Foreskin melanocyte (primary cell): ENCODE measurements at places on chromosomes 2 and 18.

- no peak for DNase-seq
These were observed 586 bp downstream of the FNDC4 start for GRCh38 chr2:27494284-27494943.

GRCh38 chr2:31813016-31813415 is 197.8 kb downstream of the MEMO1 start:
- DNase-seq, result no peak

- no peak for DNase-seq
These were observed 223.4 kb upstream of the SMAD2 start for GRCh38 chr18:48153613-48154481.

DNA sequence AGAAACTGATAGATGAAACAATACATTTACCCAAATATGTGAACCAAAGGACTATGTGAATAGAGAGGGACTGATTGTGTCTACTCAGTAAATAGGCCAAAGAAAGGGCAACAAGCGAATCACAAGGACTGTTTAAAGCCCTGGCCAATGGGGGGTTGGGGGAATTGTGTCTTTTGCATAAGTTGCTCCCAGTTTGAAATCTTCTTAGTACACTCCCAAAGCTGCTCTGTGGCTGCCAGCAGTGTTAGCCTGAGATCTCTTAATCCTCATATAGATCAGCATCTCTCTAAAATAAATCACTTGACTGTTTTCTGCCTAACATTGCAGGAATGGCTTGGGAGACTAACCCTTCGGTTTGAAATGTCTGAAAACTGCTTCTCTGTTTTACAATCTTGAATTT is 236.4 kb downstream of the PLCL1 start:
- DNase-seq, result no peak

DNA sequence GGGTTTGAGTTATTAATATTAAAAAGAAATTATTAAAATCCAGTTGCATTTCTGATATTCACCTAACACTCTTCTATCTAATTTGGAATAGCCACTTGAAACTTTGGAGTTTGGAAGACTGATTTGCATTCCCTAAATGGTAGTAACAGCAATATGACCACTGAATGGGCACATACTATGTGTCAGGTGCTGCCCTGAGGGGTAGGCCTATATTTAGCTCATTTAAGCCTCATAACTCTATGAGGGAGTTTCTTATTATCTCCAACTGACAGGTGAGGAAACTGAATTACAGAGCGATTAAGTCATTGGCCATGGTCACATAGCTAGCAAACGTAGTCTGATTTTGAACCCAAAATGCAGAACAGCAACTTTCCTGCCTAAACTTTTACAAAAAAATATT is 77.3 kb downstream of the VWA3B start:
- no peak for DNase-seq

DNA sequence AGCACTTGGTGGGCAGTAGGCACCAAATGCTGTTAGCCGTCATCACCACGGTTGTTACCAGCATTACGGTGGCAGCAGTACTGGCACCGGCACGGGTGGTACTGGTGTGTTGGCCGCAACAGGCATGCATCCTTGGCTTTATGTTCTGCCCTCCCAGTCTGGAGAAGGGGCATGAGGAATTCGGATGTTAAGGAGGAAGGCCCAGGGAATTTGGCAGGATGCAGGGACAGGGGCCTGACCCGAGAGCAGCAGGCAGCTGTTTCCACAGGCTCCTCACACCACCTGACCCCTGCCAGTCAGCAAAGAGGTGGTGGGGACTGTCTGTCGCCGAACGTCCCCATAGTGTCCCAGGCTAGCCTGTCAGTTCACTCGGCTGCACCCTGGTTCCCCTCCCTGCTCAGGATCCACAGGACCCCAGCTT is 79.0 kb downstream of the EDAR start:
- no peak for DNase-seq

GRCh38 chr2:140457483-140457882 is 1673.3 kb downstream of the LRP1B start:
- no peak for DNase-seq

- DNase-seq, result no peak
These were observed 277.0 kb upstream of the HNRNPA3 start for GRCh38 chr2:176935543-176936102.

DNA sequence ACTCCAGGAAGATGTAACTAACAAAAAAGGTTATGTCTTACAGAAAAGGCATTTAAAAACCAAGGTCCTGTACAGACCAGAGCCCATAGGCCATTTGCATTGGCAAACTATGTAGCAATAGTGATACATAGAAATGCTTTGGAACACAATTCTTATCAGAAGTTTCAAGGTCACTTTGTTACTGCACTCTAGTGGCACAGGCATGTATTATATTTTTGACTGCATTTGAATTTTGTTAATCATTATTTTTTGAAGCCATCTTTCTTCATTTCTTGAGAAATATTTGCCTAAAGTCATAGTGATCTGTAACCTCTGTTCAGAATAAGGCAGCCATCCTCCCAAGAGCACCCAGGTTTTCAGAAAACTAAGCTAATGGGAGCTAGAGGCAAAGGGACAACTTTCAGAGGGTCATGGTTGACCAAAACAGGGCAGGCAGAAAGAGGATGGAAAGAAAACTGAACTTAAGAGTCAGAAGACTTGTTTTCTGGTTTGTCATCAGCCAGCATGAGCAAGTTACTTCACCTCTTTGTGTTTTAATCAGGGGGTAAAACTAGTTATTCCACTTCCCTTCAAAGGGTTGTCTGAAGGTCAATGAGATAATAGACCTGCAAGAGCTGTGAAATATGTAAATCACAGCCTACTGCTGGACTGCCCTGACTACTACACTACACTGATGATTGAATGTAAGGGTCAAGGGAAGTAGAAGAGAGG is 41.5 kb downstream of the SLC38A11 start:
- DNase-seq, result no peak

GRCh38 chr2:73970850-73971471 is 13.7 kb upstream of the TET3 start:
- DNase-seq, result no peak

DNA sequence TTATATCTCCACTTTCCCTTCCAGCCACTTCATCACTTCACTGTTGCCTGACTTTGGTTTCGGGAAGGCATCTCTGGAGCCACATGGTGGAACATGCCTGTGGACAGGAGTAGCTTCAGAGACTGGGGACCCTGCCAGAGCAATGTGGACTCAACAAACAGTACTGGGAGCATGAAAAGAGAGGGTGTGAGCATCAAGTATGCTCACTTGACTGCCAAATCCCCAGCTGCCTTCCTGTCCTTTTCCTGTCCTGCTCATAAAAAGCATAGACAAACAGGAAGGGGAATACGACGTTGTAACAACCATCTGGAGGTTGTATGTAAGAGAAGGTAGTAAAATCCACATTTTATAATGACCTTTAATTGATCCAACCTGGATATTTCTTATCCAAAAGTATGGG is 61.3 kb upstream of the CSRNP3 start:
- DNase-seq, result no peak

GRCh38 chr2:101157272-101157671 is 6.1 kb upstream of the TBC1D8 start:
- DNase-seq, result no peak

DNA sequence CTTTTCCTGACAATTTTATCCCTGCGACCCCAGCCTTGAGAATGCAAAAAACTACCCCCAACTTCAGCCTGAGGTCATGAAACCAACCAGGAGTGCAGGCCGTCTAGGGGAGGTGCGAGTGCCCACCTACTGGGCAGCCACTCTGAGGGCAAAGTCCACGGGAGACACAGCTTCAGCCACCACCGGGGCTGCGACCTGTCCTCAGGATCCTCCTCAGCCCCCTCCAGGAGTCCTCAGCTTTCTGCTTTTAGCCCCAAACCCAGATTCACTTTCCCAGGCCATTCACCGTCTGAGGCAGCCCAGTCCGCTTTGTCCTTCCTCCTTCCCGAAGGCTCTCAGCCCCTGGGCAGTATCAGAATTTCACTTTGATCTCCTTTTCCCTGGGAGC is 210.2 kb upstream of the TNP1 start:
- DNase-seq, result no peak

GRCh38 chr2:232659359-232659758 is 26.0 kb downstream of the EFHD1 start:
- no peak for DNase-seq

- DNase-seq, result no peak
These were observed 16.3 kb downstream of the DPYSL5 start for GRCh38 chr2:26864226-26864625.

DNA sequence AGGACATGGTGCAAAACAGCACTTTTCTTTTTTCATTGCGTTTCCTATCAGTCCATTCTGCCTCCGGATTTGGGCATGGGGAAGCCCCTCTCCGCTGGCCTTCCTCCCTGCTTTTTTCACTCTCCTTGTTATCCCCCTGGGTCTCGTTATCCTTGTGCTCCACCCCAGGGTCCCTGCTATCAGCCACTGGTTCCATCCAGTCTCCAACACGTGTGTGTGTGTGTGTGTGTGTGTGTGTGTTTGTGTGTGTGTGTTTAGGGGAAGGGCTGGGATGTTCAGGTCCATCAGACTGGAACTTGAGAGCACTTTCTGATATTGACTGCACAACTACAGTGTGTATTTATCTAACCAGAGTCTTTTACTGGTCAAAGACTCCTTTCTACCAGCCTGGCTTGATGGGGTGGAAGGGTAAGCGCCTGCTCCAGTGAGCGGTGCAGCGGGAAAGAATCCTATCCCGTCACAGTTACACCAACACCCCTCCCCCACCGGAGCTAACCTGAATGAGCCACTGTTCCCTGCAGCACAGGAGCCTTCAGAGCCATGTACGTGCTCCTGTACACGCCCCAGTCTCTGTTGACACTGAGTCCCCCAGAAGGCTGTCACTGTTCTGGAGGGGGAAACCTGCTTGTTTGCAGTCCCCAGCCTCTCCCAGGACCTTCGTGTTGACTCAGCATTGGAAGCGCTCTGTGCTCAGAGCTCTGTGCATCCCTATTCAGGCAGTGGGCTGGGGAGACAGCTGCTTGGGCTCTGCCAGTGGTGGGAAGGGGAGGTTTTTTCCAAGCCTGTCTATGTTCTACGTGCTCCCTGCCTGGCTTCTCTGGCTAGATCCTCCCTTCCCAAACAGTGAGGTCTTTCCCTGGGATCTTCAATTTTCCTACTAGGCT is 4.6 kb downstream of the INHA start:
- DNase-seq, result no peak

- DNase-seq, result no peak
These were observed 13.8 kb downstream of the MROH2A start for GRCh38 chr2:233791883-233792329.

- DNase-seq, result no peak
These were observed 5.2 kb upstream of the RSAD2 start for GRCh38 chr2:6872394-6872793.

- no peak for DNase-seq
These were observed 10.4 kb downstream of the MEIS1 start for GRCh38 chr2:66445076-66445924.

- no peak for DNase-seq
These were observed 101.2 kb downstream of the PTPN4 start for GRCh38 chr2:119860924-119861323.

DNA sequence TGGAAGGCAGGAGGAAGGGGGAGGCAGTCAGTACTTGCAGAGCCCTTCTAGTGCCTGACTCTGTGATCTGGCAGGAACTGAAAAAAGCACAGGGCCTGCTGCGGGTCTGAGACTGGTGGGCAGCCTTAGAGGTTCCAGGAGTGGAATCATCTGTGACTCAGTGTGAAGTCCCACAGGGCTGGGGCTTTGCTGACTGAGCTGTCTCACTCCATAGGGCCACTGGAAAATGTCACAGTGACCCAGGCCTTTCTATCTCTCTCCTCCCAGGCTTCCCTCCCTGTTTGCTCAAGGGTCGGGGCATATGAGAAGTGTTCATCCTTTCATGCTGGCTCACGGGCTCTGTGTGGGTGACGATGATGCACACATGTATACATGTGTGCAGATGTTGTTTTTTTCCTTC is 47.1 kb upstream of the ZFP36L2 start:
- DNase-seq, result no peak

- no peak for DNase-seq
These were observed 7.0 kb downstream of the TAF4B start for GRCh38 chr18:26233208-26233607.

DNA sequence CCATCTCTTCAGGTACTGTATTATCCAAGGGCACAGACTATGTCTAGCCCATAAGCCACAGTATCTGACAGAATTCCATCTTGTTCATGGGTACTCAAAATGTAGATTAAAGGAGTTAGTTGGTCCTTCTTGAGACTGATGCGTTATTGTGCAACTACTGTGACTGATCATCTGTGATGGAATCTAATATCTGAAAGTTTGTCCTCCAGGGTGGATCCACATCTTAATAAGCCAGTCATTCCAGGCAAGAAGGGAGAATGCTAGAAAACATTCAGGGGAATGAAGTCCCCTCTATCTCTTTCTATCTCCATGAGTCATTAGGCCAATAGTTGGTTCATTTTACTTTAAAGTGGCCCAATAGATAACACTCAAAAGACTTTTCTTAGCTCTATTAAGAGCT is 252.6 kb downstream of the EXOC6B start:
- DNase-seq, result no peak

DNA sequence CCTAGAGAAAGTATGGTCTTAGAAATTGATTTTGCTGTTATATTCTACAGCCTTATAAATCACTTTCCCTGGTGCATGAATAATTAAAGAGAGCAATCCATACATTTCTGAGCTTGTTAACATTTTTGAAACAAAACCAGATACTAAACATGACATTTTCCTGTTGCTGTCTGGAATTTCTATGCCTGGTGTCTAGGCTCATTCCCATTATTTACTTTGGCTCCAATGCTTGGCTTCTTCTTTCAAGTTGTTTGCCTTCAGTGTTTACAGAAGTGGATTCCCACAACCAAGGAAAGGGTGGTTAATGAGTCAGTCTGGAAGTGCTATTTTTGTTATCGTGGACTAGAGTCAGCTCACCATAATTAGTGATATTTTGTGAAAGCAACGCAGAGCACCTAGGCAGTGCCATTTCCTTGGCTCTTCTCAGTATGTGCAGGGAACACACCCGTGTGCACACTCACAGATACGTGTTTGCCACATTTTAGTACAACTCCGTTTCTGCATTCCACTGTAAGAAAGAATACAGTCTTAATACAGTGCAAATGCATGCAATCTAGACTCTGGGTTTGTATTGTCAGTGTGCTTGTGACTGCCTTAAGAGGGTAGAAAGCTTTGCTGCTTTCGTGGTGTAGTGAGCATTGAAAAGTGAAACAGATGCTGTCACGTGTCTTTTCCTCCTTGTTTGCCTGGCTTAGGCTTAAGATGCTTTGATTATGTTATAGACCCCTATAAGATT is 185.0 kb upstream of the RASGRP3 start:
- DNase-seq, result peak; percentile 21

- peak; percentile 84 for DNase-seq
These were observed 127.5 kb upstream of the CYP1B1 start for GRCh38 chr2:38203446-38203810.

- DNase-seq, result no peak
These were observed 51.0 kb downstream of the TCF7L1 start for GRCh38 chr2:85184231-85184630.

- DNase-seq, result no peak
These were observed 66.1 kb downstream of the MARCO start for GRCh38 chr2:119008108-119008507.

GRCh38 chr2:14761118-14761517 is 128.6 kb downstream of the LRATD1 start:
- DNase-seq, result no peak

- no peak for DNase-seq
These were observed 48.6 kb downstream of the SPATS2L start for GRCh38 chr2:200354833-200355751.
